ENCODE measurements at places on chromosomes 5 and 9.

GRCh38 chr9:125763394-125763801, 16.2 kb downstream of the PBX3 start:
- no peak for DNase-seq

GRCh38 chr9:111250875-111251842, 78.9 kb downstream of the OR2K2 start:
- DNase-seq: no peak

DNA sequence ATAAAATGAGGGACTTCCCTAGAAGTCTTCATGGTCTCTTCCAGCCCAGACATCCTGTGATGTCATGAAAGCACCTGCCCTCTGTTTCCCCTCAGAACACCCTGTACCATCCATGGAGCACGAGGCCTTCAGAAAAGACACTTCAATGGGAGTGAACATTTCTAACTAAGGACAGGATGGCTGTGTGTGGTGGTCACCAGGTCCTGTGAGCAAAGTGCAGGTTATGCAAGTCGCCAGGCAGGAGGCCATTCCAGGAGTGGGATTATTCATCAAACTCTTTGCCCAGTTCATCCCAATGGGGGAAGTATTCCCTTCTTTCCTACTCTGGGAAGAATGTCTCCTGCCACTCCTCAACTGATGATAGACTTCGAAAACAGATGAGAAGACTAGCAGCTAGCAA, 80.5 kb downstream of the SLC1A3 start:
- DNase-seq: no peak

DNA sequence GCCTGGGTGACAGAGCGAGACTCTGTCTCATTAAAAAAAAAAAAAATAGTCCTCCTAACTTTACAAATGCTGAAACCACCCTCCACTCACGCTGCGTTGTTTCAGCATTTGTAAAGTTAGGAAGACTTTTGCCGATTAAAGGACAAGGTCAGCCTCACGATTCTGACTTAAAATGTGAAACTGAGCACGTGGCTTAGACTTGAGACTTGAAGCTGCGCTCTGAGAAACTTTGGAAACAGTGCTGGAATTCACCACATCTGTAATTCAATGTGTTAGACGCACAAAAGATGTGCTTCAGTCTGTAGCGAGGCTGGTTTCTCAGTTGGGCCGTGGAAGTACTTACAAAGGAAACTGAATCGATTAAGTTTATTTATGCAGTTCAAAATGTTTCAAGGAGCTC, 25.0 kb upstream of the LAMC3 start:
- DNase-seq: no peak

GRCh38 chr5:944992-945685, 52.5 kb downstream of the TRIP13 start:
- no peak for DNase-seq

DNA sequence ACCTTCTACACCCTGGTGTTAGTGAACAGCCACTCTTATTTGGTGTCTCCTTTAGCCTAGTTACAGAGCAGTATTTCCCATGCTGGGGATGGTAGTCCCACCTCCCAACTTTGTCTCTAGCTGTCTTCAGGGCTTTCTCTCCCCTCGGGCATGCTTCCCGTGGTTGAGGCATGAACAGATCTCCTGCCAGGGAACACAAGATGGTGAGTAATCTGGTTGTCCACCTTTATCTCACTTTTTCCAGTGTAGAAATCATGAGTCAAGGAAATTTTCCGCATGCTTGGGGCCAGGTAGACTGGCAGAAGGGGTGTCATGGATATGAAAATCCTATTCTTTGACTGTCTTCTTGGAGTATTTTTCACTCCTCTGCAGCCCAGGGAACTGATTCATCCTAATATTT, 532.9 kb downstream of the ANXA1 start:
- no peak for DNase-seq
